ENCODE measurements at places on chromosomes 1 and 21.

DNA sequence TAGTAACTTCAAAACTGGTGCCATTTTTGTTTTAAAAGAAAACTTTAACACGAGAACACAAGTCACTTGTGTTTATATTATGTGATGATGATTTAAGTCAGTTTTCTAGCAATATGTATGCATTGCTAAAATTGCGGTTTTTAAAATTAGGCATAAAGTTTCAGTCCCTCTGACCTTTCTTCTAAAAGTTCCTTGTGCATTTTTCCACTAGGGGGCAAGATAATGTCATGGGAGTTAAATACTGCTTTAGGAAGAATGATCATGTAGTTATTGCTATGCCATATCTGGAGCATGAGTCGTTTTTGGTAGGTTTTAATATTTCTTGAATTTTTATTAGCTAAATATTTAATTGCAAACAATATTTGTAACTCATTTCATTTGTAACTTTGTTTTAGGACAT lies 10.7 kb downstream of the CDC7 start:
- DNase-seq, result no peak

- DNase-seq, result no peak
Observed at GRCh38 chr1:206863266-206863665, 2.2 kb upstream of the IL20 start.

DNA sequence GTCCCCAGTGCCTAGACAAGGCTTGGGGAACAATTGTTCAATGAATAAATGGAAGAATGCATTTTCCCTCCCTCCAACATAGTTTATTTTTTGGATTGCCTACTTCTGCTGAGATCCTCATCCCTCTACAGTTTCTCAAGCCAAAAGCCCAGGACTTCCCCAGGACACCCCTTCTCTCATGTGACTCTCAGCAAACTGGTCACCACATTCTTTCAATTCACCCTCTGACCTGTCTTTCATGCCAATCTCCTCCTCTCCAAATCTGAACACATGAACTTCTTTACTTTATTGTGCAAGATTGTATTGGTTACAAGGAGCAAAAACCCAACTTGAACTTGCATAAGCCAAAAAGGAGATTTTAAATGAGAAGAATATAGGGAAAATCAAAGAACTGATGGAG lies 103.2 kb upstream of the JUN start:
- no peak for DNase-seq

GRCh38 chr1:147640553-147641165 lies 29.7 kb downstream of the ACP6 start:
- peak; percentile 76 for DNase-seq

GRCh38 chr21:34743831-34744230 lies 75.0 kb downstream of the CLIC6 start:
- DNase-seq, result no peak

DNA sequence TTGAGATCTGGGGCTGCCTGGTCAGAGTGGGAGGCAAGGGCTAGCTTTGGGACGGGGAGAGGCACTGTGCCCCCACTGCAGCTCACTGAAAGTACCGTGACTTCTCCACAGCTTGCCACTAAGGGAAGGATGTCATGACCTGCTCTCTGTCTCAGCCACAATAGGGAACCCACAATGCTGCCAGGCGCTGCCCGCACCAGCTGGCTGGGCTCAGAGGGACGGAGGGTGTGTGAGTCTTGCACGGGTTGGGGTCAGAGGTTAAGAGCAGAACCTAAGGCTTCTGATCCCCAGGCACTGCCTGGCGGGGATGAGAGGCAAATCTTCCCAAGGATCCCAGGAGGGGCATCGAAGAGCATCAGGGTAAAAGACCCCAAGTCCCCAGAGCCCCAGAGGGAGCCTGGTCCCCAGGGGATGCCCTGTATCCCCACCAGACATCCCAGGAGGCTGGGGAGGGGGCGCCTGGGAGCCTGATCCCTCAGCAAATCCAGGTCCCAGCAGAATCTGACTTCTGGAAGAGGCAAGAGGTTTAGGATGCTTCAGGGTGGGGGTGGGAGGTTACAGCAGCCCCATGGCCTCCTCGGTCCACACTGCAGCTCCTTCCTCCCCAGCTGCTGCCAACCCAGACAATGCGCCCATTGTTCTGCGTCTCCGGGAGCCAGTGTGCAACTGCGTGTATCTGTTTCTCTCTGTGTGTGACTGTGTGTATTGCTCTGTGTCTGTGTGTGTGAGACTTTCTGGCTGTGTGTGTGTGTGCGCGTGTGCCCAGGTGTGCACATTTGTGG lies 2.0 kb upstream of the MARCKSL1 start:
- DNase-seq, result no peak

DNA sequence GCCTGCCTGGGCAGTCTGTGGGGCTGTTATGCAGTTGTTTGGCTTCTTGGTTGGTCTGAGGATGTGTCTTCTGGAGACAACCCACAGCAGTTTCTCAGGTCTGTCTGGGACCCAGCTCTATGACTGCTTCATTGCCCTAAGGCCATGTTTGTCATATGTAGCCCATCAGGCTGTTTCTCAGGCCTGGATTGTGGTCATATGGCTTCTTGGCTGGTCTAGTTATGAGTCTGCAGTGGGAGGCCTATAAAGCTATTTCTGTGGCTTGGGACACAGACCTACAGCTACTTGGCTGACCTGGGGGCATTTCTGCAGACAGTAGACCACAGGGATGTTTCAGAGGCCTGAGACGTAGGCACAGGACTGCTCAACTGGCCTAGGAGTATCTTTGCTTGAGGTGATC lies 41.5 kb downstream of the CHIA start:
- DNase-seq, result no peak

GRCh38 chr1:15571266-15571665 lies 13.6 kb downstream of the AGMAT start:
- no peak for DNase-seq

DNA sequence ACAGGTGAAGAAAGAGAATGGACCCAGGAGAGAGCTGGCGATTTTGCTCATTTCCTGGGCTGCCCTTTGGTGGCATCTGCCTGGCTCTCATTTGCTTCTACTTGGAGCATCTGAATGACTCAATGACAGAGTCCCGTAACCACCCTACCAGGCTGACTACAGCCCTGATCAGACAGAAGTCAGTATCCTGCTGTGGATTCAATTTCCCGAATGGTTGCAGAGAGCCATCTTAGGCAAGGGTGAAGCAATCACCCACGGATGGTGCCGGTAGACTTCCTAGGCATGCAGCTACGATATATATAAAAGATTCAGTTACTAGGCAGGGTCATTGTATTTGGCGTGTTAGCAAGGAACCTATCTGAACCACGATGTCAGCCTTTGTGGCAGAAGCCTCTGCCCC lies 10.2 kb downstream of the AJAP1 start:
- no peak for DNase-seq

- DNase-seq, result no peak
Observed at GRCh38 chr1:85148524-85149250, 52.1 kb downstream of the SYDE2 start.
